ENCODE measurements at places on chromosomes 7 and 10. TPM values are rescaled to one million over a fixed set of nuclear protein-coding genes. Genes with fewer than 3 reads are reported as not detected.

Gene TMEM273
- 31.2 TPM for total RNA-seq

Gene SLC26A4
- total RNA-seq: 0.17 TPM

Gene SPAM1
- not detected for total RNA-seq

Gene ZSCAN25
- total RNA-seq: 17.1 TPM

Gene RBP4
- total RNA-seq: 0.99 TPM

Gene ZNF365
- total RNA-seq: 0.50 TPM

Gene TMEM184A
- 0.23 TPM for total RNA-seq

- no peak for DNase-seq
These were observed 82.4 kb downstream of the HIF1AN start for GRCh38 chr10:100618091-100618615.

DNA sequence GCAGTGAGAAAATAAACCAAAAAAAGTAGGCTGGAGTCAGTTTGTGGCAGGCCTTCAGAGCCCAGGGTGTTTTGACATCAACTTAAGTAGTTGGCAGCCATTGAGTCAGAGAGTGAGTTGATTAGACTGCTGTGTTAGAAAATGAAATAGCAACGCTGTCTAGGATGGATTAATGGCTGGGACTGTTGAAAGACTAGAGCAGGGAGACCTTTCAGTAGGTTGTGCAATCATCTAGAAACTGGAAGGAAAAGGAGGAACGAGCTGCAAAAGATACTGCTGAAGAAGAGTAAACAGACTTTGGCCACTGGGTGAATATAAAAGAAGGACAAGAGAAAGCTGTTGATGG, 28.6 kb upstream of the TRIL start:
- peak; percentile 88 for DNase-seq

DNA sequence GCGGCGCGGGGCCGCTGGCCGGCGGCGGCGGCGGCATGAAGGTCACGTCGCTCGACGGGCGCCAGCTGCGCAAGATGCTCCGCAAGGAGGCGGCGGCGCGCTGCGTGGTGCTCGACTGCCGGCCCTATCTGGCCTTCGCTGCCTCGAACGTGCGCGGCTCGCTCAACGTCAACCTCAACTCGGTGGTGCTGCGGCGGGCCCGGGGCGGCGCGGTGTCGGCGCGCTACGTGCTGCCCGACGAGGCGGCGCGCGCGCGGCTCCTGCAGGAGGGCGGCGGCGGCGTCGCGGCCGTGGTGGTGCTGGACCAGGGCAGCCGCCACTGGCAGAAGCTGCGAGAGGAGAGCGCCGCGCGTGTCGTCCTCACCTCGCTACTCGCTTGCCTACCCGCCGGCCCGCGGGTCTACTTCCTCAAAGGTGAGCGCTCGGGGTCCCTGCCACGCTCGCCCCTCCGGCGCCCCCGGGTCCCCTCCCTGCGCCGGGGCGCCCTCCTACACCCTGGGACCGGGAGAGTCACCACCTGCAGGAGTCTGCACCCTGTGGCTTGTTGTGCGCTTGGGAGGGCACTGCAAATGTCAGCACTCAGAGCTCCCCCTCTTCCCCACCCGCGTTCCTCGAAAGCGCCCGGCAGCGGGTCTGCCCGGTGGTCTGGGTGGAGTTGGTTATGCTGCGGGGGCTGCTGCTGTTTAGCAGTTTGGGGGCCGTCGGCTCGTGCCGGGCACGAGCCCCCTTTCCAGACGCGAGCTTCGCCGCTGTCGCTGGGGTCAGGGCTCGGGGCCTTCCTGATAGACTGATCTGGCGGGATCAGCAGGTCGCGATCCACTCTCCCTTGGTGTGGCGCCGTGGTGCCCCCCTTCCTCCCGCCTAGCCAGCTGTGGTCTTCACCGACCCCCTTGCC, 627 bp downstream of the DUSP5 start:
- DNase-seq: no peak

GRCh38 chr10:129047600-129047999, 419.4 kb upstream of the MGMT start:
- DNase-seq: no peak

DNA sequence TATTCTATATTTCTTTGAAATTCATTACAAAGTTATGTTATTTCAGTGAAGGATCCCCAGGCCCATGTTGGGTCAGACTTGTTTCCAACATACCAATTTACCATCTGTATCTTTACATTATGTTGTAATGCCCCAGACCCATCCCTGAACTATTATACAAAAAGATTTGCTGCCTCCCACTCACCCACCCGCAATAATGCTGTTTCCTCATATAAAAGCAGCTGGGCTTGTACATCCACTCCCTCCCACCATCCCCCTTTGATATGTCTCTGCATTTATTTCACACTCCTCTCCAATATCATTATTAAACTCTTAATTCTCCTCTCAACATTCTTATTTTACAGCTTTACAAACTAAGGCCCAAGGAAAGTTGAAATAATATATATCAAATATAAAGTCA, 153.7 kb downstream of the DOCK4 start:
- DNase-seq: no peak

- peak; percentile 37 for DNase-seq
These were observed 411.4 kb downstream of the PAXIP1 start for GRCh38 chr7:154591544-154591943.

- no peak for DNase-seq
These were observed 8.1 kb downstream of the STK17A start for GRCh38 chr7:43590862-43591557.

GRCh38 chr7:22488643-22489462, 11.1 kb downstream of the STEAP1B start:
- DNase-seq: no peak

DNA sequence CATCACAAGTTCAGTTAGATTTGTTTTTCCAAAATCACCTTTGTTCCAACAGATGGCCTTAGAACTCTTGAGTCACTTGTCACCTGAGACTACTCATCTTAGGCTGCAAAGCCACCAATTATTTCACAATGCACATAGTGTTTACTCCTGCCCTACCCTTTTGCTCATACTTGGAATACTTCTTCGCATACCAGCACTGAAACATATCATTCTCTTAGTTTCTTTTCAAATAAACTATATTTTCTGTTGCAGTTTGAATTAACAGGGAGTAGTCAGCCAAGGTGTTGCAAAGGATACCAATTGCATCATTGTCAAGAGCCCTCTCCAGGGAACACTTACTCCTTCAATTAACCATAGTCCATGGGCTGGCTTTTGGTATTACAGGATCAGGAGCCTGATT, 71.0 kb downstream of the CASD1 start:
- DNase-seq: no peak

DNA sequence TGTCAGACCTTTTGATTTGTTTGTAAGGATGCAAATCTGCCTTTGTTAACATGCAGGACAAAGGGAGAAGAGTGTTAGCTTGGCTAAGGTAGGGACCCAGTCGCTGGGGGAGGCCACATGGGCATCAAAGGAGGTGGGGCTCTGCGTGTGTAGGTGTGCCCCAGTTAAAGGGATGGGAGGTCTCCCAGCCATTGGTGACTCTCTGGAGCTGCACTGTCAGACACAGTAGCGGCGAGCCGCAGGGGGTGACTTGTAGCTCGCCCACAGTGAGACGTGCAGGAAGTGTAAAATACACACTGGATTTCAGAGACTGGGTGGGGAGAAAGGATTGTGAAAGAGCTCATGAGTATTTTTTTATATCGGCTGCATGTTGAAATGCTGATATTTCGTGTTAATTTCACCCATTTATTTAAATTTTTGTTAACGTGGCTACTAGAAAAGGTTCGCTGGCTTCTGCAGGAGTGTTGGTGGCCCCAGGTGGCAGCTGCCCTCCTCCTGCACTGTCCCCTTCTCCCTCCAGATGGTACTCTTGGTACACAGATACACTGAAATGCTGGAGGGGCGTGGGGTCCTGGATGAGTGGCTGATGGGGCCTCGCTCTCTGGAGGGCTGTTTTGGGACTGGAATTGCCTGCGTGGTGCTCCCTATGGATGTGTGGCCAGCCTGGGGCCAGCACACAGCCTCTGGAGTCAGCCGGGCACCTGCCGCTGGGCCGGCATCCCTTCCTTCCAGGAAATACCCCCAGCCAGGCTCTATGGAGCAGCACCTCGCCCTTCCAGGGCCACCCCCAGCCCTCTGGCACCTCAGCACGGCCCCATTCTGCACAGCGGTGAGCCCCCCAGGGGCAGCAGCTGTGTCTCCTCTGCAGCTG, 59.2 kb downstream of the LHPP start:
- DNase-seq: no peak

GRCh38 chr7:112515989-112516388, 35.2 kb downstream of the LSMEM1 start:
- DNase-seq: no peak

DNA sequence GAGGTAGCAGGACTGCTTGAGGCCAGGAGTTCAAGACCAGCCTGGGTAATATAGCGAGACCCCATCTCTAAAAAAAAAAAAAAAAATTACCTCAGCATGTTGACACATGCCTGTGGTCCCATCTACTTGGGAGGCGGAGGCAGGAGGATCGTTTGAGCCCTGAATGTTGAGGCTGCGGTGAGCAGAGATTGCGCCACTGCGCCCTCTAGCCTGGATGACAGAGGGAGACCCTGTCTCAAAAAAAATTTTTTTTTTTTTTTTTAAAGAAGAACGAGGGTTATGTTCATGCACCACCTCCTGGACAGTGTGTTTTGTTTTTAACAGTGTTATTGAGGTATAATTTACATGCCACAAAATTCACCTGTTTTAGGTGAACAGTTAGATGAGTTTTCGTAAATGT, 51.1 kb upstream of the SEPHS1 start:
- no peak for DNase-seq

DNA sequence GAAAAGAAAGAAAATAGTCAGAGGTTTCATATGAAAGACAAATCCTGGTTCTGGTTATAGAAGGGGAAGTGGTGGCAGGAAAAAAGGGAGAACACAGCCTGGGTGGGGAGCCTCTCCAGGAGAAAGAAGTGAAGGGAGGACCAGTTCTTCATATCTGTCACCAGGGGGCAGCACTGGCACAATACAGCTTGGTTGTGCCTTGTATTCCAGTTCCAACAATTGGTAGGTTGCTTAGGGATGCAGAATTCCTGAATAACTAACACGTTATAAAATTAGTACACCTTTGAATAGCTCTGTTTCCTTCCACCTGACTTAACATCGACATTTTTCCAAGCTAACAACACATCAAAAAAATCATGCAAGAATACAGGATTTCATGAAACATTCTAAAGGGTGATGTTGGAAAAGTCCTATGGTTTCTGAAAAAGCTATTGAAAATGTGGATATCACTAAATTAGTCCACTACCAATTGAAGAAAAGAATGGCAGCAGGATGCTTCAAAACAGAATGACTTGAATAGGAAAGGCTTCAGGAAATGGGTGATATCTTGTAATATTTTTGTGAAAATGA, 52.9 kb downstream of the CYP26A1 start:
- no peak for DNase-seq
